Anterior cingulate cortex (tissue), 58 donors: ENCODE measurements at places on chromosomes 1 and 21.
A peak's percentile ranks its signal among the peaks of the same experiment; 100 is the strongest.

GRCh38 chr1:53557830-53558738 is 98.9 kb downstream of the DMRTB1 start:
- DNase-seq = no peak

DNA sequence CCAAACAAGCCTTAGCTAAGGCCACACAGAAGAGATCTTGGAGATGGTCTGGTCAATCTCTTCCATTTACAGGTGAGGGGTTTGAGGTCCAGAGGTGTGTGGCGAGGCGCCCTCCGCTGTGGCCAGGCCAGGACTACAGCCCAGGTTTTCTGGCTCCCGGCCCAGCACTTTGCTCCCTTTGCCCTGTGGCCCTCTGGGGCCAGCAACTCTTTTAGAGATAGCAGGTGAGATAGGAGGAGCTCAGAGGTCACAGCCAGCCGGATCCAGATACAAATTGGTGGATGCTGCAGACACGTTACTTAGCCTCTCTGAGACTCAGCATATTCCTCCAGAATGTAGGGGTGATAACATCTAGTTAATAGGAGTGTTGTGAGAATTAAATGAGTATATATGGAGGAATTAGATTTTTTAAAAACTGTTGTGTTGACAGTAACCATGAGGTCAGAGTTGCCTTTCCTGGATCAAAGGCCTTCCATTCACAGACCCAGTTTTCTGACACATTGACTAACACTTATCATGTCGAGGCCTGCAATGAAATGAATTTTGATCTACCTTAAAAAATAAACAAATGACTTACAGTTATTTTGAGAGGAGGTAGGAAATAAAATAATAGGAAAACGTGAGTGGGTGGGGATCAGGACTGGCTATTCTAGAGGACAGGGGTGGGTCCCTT is 16.6 kb downstream of the TEX35 start:
- DNase-seq = no peak

GRCh38 chr1:9884805-9885204 is 25.3 kb downstream of the CTNNBIP1 start:
- DNase-seq = no peak

DNA sequence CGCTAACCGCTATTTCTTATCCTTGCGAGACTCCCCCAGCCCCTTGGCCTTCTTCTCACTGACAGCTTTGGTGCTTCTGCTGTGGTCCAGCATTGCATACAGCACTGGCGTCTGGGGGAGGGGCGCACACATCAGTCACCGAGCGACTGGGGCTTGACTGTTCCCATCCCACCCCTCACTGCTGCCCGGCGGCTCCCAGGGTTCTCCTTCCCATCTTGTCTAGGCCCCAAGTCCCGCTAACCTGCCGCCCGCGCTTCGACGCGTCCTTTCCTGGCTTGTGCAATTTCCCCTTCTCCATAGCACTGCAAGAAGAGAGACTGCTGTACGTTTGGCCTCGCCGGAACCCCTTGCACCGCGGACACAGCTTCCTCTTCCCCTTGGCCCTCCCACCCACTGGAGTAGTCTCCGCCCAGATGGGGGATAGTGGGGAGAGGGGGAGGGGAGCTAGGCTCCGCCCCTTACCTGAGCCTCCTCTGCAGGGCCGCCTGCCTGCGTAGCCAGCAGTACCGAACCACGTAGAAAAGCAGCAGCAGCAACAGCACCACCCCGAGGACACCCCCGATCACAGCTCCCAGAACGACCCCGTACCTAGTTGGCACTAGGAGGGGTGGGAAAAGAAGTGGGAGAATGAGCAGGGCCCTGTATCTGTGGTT is 3.8 kb downstream of the MPZ start:
- DNase-seq = peak; percentile 47

GRCh38 chr1:237105826-237106225 is 63.8 kb downstream of the RYR2 start:
- no peak for DNase-seq

- DNase-seq = no peak
Measured at GRCh38 chr1:30726236-30726635, 2.9 kb upstream of the MATN1 start.

- no peak for DNase-seq
Measured at GRCh38 chr1:116997066-116997465, 4.5 kb upstream of the CD101 start.

DNA sequence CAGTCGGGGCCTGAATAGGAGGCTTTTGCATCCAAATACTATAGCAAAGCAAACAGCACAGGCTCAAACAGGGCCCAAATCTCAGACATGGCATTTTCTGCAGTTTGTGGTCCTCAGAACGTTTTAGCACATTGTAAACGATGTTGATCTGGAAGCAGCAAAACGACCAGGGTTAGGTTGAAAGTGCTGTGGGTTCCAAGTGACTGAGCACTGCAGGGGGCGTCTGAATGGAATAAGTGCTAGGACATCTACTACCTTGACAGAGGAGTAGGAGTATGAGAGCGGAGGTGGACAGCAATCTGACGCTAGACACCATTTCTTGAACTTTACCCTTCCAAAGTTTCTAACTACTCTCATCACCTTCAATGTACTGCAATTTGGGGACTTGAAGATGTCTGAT is 214.9 kb downstream of the BARHL2 start:
- no peak for DNase-seq

DNA sequence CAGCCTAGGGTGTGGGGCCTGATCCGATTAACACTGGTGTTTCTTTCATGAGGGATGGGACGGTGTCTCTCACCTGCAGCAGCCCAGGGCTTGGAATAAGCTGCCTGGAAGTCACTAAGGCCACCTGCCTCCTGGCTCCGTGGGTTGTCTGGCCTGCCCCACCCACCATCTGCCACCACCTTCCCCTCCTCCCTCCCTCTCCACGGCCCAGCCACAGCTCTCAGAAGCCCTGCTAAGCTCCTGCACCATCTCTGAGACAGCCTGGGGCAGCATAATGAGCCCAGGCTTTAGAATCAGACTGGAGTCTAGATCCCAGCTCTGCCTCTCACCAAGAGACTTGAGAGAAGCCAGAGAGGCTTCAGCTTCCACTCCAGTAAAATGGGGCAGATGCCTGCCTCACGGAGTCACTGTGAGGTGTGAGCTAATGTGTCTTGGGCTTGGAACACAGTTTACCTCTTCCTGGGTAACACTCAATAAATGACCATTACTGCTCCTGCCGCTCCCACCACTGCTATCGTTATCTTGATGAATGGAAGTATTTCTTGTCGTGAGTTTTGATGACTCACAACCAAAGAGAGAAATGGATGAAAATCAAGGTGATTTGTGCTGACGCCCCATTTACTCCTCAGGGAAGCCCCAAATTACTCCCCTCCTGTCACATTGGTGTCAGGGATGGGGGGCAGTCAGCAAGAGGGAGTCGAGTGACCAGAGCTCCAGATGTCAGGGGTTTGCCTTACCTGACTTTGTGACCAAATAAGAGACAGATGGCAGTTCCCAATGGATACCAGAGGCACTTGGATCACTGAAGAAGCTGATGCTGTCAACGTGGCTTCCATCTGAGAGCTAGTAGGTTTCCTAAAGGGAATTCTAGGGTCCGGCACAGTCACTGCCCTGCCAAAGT is 23.5 kb upstream of the C1QA start:
- DNase-seq = no peak

- DNase-seq = no peak
Measured at GRCh38 chr1:12811409-12811784, 19.8 kb downstream of the PRAMEF11 start.

DNA sequence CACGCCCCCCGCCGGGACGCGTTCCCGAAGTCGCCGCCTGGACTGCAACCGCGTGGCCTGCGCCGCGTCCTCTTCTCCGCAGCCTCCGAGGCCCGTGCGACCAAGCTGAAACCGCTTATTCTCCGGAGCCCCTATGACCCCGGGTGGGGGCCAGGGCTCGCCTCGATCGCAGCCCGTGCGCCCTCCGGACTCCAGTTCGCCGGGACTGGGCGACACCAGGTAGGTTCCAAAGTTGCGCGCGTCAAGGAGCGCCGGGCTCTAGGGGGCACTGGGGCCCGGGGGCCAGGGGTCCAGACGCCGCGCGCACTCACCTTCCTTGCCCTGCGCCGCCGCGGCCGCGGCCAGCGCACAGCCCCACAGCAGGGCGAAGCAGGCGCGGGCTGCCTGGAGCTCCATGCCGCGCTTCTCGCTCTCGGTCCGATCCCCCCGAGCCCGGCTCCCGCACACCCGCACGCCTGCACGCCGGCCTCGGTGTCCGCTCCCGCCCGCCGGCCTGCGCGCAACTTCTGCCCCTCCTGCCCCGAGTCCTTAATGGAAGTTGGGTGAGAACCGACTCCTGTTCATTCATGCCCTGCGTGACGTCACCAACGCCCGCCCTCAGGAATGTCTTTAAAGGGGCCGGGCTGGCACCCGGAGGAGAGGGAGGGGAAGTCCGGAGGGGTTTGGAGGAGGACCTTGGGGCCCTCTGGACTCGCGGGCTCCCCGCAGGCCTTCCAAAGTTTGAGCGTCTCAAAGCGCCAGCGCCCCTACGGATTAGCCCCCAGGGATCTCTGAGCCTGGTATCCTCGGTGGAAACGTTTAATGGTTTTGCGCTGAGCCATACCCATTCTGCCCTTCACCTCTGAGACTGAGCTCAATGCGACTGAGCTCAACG is at the start of gene EPHA2:
Gene EPHA2 (minus strand): TSS at position 533 of the 874 bp plus-strand sequence. CDS start 137 bp downstream, at position 396.
- peak; percentile 52 for DNase-seq

DNA sequence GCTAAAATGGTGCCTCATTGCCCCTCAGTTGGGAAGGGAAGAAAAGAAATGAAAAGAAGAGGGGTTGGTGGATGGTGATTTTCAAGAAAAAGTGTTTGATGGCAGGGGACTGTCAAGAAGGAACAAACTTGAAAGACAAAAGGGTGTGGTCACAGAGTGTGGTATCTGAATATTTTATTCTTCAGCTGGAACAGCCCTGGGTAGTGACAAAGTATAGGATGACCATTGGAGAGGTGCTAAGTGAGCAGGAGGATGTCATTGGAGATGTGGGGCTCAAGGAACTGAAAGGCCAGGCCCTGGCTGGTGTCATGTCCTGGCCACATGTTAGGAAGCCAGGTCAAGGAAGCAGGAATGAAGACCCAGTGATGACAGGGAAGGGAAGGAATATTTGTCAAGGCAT is 71.0 kb upstream of the CD55 start:
- no peak for DNase-seq

- DNase-seq = no peak
Measured at GRCh38 chr1:9890224-9890731, 19.8 kb downstream of the CTNNBIP1 start.

DNA sequence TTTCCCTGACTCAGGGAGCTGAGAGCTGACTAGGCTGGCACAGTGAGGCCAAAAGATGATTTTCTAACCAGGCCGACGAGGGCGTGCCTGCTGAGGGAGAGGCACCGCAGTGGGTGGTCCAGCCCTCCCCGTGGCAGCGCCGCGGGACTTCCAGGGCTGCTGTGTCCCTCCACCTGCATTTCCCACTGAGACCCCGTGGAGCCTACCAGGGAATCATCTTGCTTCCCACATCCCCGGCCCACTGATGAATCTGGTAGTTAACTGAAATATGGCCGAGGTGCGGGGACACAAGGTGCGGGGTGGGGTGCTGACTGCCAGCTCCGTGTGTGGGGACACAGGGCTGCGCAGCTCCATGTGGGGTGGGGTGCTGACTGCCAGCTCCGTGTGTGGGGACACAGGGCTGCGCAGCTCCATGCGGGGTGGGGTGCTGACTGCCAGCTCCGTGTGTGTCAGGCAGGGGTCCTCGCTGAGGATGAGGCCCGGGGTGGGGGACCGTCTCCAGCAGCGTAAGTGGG is 10.4 kb downstream of the WRAP73 start:
- DNase-seq = no peak

DNA sequence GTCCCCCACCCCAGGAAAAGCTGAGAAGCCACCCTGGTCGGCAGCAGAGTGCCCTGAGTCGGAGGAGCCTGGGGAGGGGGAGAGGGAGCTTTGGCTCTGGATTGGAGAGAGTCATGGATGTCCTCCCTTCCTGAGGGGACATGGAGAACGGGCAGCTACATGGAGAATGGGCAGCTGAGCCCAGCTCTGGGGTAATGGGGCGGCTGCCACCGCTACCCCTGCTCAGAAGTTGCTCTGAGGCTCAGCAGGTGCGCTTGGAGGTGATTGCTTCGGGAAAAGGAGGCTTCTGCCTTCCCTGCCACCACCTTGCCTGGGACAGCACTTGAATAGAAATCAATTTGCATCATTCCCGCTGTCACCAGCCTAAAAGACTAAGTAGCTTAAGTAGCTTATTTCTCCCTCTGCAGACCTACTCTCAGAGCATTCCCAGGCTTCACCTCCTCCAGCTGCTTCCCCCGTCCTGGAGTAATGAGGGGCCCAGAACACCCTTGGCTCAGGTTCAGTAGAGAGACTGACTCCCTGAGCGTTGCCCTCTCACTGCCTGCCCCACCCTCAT is 8.3 kb downstream of the DISP3 start:
- no peak for DNase-seq

DNA sequence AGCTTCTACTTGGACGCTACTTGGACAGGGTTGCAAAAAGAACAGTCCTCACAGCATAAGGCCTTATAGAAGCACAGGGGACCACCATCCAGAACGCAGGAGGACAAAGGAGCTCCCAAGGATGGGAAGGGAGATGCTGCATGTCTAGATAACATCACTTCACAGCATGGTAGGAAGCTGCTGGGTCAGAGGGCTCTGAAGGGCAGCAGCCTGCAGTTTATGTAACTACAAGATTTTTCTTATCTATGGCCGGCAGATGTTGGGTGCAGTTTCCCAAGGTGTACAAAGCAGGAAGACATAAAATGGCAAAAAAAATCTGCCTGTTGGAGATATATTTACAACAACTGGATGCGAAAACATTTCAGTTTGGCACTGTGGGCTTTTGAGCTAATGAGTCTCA is 45.3 kb upstream of the SLC5A9 start:
- DNase-seq = no peak

- peak; percentile 74 for DNase-seq
Measured at GRCh38 chr1:16888860-16889816, 6.6 kb upstream of the RNU1-2 start.

GRCh38 chr21:28442624-28443023 is 550.1 kb downstream of the LTN1 start:
- no peak for DNase-seq

GRCh38 chr1:220487297-220487820 is 40.6 kb upstream of the MARK1 start:
- DNase-seq = no peak

DNA sequence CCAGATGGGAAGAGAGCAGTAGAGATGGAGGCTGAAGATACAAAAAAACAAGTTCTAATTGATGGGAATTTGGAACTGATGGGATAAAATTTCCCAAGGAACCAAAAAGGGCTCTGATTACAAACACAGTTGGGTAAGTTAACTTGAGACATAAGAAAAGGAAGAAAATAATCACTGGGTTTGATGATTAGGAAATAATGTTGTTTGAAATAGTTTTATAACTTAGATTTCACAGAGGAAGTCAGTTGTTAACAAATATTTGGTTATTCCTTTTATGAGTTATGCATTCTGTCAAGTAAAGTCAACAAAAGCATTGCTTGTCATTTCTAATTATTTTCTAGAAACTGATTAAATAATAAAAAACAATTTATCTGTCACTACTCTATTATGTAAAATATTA is 20.4 kb upstream of the SUCO start:
- no peak for DNase-seq

DNA sequence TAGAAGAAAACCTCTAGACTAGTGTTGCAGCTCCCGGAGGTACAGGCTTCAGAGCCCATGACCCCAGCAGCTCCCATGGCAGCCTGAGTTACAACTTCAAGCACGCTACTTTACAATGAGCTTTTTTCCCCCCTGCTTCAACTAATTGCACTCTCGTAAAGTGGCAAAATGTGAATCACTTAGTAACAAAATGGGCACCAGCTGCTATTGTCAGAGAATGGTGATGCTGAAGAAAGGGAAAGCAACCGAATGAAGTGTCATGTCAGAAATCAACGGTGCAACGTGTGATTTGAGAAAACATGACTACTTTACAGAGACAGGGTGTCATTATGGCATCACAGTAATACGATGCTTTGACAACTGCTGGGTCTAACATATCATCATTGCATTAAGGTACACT is 40.5 kb downstream of the ESRRG start:
- no peak for DNase-seq

- DNase-seq = no peak
Measured at GRCh38 chr1:39990428-39990827, 35.5 kb downstream of the MFSD2A start.
